ENCODE measurements at places on chromosomes 7 and 10.

DNA sequence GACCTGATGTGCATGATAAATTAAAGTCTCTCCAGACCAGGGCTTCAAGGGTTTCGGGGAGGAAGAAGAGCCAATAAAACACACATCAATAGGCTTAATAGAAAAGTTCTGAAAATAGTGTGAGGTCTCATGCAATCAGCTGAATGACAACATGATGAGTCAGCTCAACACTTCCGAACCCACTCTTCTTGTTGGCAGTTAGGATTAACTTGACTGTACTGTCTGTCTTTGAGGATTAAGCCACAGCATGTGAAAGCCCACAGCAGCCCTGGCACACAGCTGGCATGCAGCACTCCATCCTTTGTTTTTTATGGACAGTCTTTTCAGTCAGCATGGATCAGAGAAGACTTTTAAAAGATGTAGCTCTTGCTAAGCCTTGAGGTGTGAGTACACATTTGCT is 526.9 kb upstream of the VSTM2A start:
- no peak for DNase-seq

DNA sequence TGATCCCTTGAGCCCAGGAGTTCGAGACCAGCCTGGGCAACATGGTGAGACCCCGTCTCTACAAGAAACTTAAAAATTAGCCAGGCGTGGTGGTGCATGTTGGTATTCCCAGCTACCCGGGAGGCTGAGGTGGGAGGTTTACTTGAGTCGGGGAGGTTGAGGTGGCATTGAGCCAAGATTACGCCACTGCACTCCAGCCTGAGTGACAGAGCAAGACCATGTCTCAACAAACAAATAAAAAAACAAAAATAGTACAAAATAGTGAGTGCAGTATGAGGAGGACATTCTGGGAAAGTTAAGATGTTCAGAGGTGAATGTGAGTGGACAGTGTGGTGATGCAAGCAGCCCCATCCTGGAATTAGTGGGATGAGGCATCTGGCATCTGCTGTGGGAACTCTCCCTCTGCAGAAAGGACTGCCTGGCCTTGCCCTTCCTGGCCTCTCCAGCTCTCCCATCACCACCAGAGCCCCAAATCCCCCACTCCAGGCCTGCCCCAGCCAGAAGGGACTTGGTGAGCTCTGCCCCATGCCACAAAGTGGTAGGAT is 96.6 kb upstream of the PARD3 start:
- no peak for DNase-seq

DNA sequence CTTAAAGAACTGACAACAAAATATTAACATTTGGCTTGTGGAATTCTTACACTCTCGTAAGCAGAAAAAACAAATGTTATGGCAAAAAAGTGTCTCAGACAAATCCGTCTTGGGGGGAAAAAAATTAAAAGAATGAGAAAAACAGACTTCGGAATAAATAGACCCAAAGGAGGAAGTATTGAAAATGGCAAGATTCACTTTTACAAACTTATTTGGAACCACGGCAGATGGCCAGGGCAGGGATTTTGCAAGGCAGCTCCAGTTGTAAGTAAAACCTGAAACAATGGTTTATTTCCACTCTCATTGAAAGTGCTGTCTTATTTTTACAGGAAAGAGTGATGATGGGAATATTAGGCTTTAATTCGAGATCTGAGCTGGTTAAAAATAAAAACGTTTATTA is 1.5 kb upstream of the ZNF438 start:
- no peak for DNase-seq

DNA sequence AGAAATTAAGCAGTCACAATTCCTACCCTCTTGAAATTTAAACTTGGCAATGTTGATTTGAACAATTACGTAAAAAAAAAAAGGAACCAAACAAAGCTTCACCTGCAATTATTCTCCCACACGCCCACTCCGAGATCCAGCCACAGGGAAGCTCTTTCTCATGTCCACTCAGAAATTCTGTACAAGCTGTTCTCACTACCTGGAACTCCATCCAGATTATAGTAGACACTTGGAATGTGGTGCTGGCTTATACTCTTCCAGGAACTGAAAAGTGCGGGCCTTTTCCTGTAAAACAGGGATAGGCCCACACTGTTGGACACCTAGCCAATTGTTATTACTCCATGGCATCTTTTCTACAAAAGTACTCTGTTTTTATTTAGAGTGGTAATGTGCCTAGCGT is 20.3 kb upstream of the TOMM7 start:
- DNase-seq, result no peak

- no peak for DNase-seq
Measured at GRCh38 chr7:33813331-33813730, 92.0 kb upstream of the BMPER start.

DNA sequence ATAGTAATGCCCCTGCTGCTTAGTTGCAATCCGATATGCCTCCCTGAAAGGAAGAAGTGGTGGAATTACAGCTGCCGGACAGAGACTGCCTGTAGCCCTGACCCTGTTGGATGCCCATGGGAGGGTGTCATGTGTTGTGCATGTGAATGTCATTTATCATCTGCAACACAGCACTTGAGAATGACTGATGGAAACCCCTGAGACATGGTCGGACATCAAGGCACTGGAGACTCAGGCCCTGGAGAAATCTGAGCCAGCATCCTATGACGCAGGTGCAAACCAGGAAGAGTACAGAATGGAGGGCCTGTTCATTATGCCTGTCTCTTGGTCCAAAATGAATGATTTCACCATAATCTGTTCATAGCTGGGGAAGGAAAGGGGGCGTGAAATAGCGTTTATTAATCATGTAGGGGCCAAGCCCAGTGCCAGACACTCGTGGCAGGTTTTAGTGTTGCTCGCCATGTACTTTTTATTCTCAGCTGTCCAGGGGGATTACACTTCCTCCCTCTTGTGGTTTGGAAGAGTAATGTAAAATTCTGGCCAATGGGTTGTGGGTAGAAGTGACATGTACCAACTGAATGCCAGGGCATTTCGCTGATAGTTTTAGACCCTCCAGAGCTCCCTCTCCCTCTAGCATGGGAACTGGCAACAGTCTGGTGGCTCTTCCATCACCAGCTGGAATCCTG is 23.0 kb upstream of the LEP start:
- DNase-seq, result no peak

DNA sequence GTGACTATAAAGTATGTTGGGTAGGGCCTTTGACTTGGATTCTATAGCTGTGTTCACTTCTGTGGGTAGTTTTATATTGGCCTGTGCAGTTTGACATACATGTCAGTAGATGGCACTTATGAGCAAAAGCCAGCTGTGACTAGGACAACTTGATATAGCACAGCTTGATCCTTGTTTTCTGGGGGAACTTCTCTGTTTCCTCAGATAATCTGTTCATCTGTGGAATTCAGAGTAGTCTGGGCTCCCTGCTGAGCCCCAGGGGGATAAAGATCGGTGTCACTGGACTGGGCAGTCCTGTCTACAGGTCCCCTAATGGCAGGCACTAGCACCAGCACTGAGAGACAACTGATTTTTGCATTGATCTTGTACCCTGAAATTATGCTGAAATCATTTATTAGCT is 25.4 kb downstream of the CYP2C9 start:
- no peak for DNase-seq

DNA sequence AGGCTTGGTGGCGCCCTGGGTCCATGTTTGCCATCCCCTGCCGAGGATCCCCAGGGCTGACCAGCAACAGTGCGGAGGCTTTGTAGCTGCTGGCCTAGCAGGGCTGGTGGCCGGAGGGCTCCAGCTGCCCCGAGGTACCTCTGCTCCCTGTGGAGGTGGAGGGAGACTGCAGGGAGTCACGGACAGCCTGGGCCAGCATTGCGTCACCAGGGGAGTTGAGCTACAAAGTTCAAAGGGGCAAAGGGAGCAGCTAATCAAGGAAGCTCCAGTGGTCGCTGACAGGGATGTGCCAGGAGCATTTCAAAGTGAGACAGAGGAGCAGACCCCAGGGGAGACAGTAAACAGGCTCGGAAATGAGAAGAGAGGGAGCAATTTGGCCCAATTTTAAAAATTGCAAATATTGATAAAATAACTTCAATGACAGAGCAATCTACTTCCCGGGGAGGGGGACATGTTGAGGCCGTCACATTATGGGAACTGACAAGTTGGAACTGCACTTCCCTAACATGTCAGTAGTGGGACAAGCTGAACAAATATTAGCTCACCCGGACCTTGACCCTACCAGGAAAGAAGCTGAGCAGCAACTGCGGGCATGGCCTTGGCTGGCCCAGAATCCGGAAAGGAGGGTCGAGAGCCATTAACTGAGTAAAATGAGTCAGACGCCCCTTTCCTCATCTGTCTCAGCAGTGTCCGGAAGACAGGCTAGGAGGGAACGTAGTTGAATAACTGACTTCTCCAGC is 39.4 kb downstream of the BTBD16 start:
- DNase-seq, result no peak

DNA sequence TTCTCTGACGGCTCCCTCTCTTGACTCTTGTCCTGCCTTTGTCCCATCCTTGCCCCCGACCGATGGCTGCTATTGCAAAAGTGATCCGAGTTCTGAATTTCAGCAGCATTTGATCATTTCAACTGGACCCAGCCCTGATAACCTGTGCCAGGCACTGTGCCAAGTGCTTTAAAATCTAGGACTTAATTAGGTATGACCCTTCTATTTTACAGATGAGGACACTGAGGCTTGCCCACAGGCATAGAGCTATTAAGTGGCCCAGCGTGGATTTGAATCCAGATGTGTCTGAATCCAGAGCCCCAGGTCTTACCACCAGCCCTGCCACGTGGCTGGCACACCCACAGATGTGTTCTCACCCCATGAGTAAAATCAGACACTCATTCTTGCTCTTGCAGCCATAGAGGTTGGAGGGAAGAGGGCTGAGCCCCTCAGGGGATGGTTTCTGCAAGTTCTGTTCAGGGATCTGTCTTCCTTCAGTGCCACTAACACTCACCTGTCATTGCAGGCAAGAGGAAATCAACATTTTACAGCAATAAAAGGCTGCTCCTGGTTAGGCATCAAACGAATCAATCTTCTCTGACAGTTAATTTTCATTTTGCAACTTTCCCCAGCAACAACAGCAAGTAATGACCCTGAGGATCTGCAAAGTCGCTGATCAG is 101.2 kb downstream of the GRID1 start:
- DNase-seq, result no peak

- no peak for DNase-seq
Measured at GRCh38 chr10:2925631-2926030, 141.7 kb upstream of the PFKP start.

- DNase-seq, result no peak
Measured at GRCh38 chr7:35185908-35186731, 67.8 kb downstream of the TBX20 start.

DNA sequence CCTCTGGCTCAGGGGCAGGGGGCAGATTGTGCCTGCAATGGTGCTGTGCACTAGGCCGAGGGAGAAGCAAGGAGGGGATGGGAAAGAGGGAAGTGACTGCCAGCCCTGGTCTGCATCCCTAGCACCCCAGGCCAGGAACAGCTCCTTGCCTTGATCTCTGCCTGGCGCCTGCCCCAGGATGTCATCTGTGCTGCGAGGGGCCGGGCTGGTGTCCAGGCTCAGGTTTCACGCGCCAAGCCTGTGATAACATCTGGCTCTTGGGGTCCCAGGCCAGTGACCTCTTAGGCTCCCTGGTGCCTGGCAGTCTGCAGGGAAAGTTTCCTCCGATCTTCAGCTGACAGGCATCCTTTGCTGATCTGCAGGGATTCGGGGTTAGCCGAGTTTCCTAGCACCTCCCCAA is 193.5 kb upstream of the GPR26 start:
- no peak for DNase-seq

- DNase-seq, result peak; percentile 21
Measured at GRCh38 chr10:127243490-127244272, 47.3 kb upstream of the INSYN2A start.

- DNase-seq, result no peak
Measured at GRCh38 chr7:40276061-40276460, 141.3 kb downstream of the SUGCT start.

DNA sequence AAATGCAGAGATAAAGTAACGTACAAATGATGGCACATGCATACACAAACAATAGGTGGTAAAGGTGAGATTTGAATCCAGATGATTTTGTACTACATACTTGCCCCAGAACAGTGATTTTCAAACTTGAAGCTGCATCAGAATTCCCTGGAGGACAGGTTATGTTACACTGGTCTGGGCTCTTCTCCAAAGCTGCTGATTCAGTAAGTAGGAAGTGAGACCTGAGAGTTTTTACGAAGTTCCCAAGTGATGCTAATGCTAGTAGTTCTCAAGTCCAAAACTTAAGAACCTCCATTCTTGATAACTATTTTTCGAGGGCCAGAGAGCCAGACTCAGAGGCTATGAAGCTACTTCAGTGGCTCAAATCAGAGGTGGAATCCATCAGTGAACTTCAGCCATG is 159.0 kb upstream of the POM121L12 start:
- no peak for DNase-seq

- no peak for DNase-seq
Measured at GRCh38 chr7:85103962-85104361, 82.9 kb downstream of the SEMA3D start.

GRCh38 chr10:78341953-78342614 is 308.4 kb downstream of the RPS24 start:
- DNase-seq, result no peak

DNA sequence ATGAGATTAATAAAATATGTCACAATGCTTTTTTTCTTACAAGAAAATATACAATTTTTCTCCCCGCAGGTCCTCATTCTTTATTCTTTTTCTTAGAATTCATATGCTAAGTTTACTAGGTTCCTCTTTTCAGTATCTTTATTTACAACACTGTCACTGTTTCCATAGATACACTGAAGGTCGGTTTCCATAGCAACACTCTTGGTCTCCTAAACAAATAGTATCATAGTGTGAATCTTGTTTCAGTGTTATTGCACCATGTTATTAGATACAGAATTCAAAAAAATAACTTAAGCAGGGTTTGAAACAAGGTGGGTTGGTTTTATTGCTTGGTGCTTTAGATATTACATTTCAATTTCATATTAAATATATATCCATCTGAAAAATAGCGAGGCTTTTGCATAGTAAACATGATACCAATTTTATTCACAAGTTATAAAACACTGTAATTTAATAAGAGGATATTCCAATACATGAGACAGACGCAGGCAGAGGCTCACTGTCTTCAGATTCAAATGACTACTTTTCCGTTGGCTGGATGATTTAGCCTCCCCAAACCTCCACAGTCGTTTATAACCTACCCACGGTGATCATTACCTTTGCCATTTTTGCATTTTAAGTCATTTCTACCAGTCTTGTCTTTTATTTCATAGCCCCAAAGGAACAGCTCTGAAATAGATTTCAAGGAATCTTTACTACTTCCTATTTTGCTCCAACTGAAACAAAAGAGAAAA is 88.9 kb upstream of the KLF6 start:
- no peak for DNase-seq

GRCh38 chr10:33234831-33235237 is 99.6 kb downstream of the NRP1 start:
- DNase-seq, result no peak

Data from activated CD4-positive, alpha-beta T cell treated with anti-CD3 and anti-CD28 coated beads for 4 hours (primary cell).